ENCODE measurements at places on chromosomes 13 and 19.

GRCh38 chr13:46575301-46575771 lies 22.4 kb downstream of the LRCH1 start:
- peak; percentile 46 for DNase-seq

DNA sequence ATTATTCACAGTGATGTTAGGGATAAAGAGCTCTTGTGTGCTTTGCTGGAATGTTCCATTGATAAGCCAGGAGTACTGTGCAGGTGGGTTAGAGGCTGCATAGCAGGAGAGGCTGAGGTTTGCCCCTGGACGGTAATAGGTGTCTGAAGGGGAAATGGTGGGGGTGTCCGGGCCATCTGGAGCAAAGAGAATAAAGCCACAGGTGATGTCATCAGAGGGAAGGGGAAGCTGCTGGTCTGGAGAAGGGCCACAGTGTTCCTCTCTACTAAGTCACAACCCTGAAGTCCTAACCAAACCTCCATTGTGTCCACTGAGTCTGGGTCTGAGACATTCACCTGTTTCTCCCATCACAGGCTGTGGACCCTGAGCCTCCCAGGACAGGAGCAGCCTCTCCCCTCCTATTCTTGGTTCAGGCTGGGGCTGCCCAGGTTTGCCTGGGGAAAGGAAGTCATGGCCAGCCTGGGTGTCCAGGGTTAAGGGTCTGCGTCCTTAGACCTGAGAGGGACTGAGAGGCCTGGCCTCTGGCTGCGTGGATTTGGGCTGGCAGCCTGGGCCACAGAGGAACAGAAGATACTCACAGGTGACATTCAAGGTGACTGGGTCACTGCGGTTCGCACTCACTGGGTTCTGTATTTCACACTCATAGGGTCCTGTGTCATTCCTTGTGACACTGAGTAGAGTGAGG lies 6.8 kb downstream of the CEACAM1 start:
- DNase-seq, result no peak

GRCh38 chr19:345320-345879 lies 804 bp upstream of the MIER2 start:
- DNase-seq, result no peak

- DNase-seq, result no peak
Measured at GRCh38 chr13:75145927-75146326, 336.0 kb downstream of the TBC1D4 start.

DNA sequence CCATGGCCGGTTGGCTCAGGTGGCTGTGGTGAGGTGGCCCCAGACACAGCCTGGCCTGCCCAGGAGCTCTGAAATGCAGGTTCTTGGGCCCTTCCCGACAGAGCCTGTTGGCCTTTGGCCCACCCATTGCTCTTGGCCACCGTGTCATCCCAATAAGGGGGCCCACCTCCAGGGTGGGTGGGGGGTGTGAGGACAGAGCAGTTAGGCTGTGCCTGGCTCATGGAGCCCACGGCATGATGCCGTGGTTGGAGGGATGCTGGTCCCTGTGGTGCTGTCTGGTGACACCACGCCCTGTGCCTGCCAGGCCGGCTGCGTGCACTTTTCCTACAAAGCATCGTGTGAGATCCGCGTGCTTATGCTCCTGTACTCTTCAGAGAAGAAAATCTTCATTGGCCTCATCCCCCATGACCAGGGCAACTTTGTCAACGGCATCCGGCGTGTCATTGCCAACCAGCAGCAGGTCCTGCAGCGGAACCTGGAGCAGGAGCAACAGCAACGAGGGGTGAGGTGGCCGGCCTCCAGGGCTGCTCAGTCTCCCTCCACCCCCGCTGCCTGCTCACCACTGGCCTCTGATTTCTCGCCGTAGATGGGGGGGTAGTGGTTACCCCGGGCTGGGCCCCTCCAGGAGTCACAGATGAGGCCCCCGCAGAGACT lies 7.6 kb downstream of the PNKP start:
- DNase-seq, result no peak
